ENCODE measurements at places on chromosomes 3 and 15.

DNA sequence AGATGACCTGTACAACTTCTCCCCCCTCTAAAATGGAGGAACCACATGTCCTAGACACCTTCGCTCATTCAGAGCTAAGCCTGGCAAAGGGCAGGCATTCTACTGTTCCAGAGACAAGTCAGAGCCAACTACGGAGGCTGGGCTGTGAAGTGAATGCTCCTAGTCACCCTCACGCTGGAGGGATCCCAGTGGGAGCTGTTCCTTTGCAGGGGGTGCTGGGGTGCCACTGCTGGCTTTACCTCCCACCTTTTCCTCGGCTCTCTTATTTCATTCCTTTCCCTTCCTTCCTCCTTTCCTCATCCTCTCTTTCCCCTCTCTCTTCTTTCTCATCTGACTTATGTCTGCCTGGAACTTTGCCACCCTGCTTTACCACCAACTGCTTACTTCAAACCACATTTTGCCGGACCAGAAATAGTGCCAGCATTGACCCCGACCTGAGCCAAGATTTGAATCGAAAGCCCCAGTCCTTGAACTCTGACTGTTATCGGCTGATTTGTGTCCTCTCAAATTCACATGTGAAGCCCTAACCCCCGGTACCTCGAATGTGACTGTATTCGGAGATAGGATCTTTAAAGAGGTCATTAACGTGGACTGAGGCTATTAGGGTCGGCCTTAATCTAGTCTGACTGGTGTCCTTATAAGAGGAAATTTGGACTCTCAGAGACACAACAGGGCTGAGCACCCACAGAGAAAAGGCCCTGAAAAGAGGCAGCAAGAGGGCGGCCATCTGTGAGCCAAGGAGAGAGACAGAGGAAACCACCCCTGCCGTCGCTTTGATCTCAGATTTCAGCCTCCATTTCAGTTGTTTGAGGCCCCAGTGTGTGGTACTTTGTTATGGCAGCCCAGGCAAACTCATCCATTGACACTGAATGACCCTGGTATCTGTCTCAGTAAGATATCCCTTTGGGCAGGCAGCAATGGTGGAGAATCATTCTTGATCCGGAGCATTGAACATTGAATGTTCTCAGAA, 31.3 kb upstream of the TBC1D21 start:
- no peak for DNase-seq

GRCh38 chr3:142268426-142268825, 43.0 kb upstream of the GK5 start:
- no peak for DNase-seq

DNA sequence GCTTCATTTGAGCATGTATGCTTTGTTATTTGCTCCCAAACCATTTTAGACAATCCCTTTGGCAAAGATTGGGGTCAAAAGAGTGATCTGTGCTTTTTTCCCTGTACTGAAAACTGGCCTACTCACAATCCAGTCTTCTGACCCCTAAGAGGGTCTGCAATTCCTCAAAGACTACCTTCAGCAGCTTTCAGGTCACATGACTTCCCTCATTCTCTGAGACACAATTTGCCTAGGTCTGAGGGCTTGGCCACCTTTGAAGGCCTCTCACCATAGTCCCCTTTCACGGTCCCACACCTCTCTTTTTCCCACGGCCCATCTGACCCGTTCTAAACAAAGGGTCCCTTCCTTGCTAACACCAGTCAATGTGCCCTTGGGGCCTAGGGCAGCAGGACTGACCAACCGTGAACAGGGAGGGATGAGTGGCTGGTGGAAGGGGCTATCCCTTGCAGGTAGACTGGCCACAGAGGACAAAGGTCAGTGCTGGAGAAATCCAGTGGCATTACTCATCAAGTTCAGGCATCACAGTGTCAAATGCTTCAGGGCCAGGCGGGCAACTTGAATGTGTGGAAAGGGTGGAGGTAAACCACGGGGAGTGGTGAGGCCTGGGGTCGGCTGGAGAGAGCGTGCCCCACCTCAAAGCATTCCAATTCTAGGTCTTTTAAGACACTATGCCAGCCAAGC, 10.8 kb downstream of the RASL12 start:
- no peak for DNase-seq

DNA sequence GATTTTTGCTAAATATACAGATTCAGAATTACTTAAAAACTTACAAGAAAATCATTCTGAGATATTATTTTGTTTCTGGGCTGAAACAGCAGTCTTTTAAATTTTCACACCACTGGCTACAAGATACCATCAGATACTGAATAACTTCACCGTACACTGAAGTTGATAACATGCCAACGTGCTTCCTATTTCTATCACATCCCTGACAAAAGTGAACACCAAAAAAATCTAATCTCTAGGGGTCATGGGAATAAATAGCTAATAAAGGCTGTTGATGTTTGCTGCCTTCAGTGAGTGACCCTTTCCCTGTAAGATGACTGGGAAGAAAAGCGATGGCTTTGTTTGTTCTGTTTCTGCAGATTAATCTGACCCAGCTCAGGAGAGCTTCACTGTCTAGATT, 120.5 kb downstream of the DUT start:
- DNase-seq: no peak

DNA sequence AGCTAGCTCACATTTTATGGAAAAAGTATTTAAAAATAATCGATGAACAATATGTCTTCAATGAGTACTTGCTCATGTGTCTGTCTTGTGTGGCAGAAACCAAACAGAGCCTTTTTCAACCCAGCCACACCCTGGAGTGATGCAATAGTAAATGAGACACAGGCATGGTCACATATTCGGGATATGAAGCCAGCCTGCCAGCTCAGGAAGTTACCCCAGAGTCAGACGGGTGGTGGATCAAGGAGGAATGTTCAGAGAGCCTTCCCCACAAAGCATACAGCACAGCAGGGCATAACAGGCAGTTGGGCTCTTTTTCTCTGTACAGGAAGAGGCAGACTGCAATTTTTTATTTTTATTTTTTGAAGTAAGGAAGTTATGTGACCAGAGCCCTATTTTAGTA, 27.3 kb downstream of the LARP6 start:
- DNase-seq: no peak
